ENCODE measurements at places on chromosomes 4 and X.

- no peak for DNase-seq
These were observed 1074.7 kb downstream of the ADGRL3 start for GRCh38 chr4:62274782-62275181.

DNA sequence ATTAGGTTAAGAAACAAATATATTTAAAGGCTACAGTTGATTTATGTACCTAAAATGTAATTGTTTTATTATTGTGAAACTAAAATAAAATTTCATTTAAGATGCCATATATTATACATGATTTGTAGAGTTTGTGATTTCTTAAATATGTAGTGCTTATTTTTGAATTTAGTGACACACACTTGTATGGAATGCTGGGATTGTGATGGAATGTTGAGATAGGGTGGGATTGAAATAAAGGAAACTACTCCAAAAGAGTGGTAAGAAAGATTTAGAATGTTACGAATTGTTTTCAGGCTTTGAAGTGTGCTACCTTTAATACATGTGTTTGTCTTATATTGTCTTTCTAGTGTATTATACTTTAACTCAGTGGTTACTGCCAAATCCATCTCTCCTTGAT is 330.3 kb upstream of the PITX2 start:
- DNase-seq = no peak

DNA sequence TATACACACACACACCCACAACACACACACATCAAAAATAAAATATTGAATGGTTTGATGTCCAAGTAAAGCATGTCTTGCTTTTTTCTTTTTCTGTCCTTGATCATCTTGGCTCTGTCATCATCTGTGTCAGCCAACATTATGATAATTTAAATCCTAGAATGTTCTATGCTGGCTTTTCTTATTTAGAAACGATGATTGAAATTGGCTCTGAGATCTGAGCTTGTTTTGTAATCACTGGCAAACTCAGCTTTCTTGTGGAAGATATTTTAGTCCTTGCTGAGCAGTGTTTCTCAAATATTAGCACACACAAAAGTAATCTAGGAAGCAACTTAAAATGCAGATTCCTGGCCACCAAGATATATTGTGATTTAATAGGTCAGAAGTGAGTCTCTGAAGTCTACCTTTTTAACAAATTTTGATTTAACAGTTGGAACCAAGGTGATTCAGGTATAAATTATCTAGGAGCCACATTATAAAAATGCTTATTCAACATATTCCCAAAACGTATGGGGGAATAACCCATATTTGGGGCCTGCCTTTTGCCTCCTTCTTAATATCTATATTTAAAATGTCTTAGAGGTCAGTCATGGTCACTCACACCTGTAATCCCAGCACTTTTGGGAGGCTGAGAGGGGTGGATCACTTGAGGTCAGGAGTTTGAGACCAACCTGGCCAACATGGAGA is 24.0 kb upstream of the DSPP start:
- no peak for DNase-seq

DNA sequence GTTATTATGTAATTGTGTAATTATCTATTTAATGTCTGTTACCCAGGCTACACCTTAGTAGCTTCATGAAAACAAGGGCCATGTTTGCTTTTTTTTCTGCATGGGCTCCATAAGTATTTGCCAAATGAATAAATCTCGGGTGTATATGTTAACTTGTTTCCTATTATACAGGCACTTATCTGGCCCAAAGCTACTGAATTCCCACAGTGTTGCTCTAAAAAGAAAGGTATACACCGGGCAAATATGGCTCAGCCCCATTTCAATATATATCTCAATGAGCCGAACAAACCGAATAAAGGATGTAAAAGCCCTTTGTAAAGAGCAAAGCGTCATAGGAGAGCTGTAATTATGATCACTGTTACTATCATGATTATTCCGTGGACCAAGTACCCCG is 767 bp downstream of the PAQR3 start:
- DNase-seq = no peak

GRCh38 chr4:143188136-143189088 is 3.7 kb downstream of the USP38 start:
- no peak for DNase-seq

DNA sequence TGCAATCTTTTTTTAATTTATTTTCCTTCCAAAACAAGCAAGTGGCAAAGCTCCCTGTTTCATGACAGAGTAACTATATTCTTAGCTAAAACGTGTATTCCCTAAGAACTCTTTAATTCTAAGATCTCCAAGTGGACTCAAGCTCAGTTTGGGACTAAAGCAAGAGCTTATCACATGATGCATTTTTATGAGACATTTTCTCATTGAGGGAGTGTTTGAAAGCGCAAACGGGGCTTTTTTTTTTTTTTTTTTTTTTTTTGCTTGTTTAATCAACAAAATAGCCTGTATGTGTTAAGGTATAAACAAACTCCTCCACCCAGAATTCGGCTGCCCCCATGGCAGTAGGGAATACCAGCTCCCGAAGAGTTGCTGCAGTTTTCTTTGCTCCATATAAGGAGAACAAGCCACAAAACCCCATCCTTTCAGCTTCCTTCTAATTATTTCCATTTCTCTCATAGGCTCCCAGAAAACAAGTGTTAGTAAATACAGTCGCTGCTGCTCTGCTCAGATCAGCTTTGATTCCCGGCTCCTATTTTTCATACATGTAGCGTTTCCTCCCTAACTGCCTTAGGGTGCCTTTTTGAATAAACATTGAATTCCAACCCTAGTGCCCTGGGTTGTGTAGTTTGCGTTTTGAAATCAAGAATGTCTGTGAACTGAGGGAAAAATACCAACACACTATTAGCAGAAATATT is 669 bp upstream of the PPARGC1A start:
- no peak for DNase-seq

GRCh38 chr4:140213749-140214148 is 59.8 kb upstream of the MAML3 start:
- no peak for DNase-seq

DNA sequence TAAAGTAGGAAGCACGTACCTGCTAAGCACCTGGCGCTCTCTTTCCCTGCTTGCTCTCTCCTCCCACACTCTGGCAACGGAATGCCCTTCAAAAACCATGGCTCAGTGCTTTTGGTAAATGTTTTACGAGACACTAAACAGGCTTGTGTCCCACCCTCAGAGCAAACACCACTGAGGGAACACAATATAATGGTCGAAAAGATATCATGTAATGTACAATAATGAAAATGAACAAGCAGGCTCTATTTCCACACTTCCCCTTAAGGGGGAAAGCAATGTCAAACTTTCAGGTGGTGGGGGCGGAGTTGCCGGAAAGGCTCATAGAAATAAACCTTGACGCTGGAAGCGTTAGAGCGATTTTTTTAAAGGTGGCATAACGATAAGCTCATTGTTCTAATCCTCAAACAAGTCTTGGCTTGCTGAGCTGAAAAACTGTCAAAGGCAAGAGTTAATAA is 115.1 kb downstream of the RBM47 start:
- no peak for DNase-seq

DNA sequence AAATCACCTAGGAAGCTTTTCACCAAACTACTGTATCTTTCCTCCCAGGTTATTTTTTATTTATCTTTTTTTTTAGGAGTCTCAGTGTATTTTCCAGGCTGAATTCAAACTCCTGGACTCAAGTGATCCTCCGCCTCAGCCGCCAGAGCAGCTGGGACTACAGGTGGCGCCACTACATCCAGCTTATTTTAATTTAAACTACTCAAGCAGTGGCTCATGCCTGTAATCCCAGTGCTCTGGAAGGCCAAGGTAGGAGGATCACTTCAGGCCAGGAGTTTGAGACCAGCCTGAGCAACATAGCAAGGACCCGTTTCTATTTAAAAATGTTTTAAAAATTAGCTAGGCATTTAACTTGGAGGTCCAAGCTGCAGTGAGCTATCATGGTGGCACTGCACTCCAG is 37.8 kb downstream of the LEF1 start:
- DNase-seq = no peak

- DNase-seq = no peak
These were observed 15.4 kb downstream of the NIPAL1 start for GRCh38 chr4:48031802-48032525.

GRCh38 chr4:141021397-141022110 is 111.7 kb downstream of the RNF150 start:
- no peak for DNase-seq

- DNase-seq = no peak
These were observed 229.6 kb downstream of the OPHN1 start for GRCh38 chrX:68203646-68204045.

DNA sequence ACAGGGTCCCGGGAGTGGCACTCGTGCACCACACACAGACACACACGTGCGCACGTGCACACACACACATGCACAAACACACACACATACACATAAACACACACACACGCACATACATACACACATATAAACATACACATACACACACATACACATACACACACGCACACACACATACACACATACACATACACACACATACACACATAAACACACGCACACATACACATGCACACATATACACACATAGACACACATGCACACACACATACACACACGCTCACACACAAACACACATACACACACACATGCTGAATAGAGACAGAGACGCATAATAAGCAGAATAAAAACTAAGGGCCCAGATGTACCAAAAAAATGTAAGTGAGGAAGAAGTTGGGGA is 332.2 kb upstream of the CXorf51B start:
- DNase-seq = no peak

GRCh38 chrX:20029728-20030127 is 38.9 kb upstream of the BCLAF3 start:
- no peak for DNase-seq

- DNase-seq = no peak
These were observed 72.2 kb downstream of the RASGEF1B start for GRCh38 chr4:81399306-81400086.

DNA sequence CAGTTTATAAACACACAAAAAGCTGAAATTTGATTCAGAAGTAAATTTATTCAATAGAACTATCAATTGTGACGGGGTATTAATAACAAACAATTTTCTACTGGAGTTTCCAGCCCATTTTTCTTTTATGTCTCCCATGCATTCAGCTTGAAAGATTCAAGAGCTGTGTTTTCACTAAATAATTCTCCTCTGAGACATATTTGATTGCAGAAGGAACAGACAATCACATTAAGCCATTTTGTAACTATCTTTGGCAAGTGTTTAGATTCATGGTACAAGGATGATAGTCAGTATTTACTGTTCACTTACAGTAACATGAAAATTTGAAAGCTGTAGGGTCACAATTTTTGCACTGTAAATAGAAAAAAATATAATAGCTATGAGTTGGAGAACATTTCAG is 198.4 kb upstream of the TACR3 start:
- no peak for DNase-seq

GRCh38 chr4:80069837-80070731 is 2.9 kb downstream of the ANTXR2 start:
- no peak for DNase-seq

- no peak for DNase-seq
These were observed 50.5 kb upstream of the OGT start for GRCh38 chrX:71482228-71482958.

DNA sequence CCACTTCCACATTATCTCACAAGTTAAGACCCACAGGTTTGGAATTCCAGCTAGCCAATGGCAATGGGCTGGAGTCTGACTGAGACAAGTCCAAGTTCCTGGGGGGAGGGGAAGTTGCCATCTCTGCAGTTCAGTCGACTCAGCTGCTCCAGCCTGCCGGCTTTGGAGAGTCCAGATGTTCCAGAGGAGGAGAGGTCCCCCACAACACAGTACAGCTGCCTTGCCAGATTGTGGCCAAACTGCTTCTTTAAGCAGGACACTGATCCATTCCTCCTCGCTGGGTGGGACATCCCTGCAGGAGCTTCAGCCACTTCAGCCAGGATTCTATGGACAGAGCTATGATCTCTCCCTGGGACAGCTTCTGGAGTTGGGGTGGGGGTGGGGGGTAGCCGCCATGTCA is 199.2 kb downstream of the EDA start:
- no peak for DNase-seq

- DNase-seq = no peak
These were observed 111.7 kb upstream of the RPS6KA3 start for GRCh38 chrX:20378233-20378920.

GRCh38 chrX:13373431-13374187 is 53.8 kb upstream of the ATXN3L start:
- DNase-seq = peak; percentile 37

DNA sequence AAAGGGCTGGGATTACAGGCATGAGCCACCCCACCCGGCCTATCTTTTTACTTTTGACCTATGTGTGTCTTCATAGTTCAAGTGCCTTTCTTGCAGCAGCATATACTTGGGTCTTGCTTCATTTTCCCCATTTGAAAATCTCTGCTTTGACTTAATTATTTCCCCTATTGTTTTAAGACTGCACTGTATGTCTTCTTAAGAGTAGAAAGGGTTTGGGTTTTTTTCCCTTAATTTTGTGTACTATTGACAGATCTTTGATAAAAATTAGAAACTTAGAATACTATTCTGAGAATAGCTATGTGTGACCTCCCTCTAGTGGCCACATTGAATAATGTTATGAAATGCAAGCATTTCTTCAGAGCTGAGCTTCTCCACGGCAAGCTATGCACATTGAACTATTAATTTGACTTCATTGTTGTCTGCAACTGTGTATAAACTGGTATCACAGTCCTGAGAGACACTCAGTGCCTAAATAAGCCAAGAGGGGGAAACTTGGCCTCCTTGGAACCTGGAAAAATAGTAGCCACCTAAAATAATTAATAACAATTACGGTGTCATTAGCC is 8.7 kb upstream of the SLC25A4 start:
- no peak for DNase-seq

DNA sequence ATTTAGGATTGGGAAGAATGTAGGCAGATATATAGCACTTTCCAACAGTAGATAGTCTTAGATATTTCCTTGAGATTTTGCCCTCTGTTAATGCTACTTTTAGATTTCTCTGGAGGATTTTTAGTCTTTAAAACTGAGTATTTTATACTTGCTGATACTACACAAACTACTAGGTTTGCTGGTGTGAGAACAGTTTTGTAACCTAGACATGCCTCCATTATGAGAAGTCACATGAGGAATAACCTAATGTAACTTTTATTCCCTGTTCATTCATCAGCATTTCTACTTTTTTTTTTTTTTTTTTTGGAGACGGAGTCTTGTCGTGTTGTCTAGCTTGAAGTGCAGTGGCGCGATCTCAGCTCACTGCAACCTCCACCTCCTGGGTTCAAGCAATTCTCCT is 137.2 kb downstream of the RAPGEF2 start:
- DNase-seq = no peak

- DNase-seq = no peak
These were observed 14.9 kb downstream of the PNMA6F start for GRCh38 chrX:153306527-153307115.

GRCh38 chr4:5992828-5993321 is 25.4 kb downstream of the C4orf50 start:
- DNase-seq = no peak

GRCh38 chr4:2290974-2291704 is 29.2 kb upstream of the MXD4 start:
- no peak for DNase-seq
